Activated CD4-positive, alpha-beta T cell treated with anti-CD3 and anti-CD28 coated beads, Interleukin-2, amount 10 ng/mL, durations not matched to agents 24 days and 14 days (primary cell): ENCODE measurements at places on chromosomes 2 and 18.

- DNase-seq, result no peak
These were observed 51.0 kb downstream of the LAMA3 start for GRCh38 chr18:23740105-23740830.

- DNase-seq, result no peak
These were observed 16.4 kb upstream of the RTTN start for GRCh38 chr18:70221915-70222278.

DNA sequence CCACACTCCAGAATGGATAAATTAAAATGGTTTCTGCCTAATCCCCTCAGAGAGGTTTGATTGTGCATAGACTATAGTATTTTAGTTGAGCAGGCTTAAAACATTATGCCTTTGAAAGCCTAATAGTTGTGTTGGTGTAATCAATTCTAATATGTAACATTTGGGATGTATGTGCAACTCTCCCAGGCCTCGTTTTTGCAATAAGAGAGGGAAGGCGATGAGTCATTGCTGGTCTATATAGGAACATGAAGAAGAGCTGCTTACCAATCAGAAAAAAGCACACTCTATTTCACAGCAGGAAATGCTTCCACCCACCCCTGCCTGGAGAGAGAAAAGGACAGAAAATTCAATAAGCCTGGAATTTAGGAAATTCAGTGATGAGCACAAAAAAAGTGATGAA lies 1424.0 kb upstream of the PIK3C3 start:
- no peak for DNase-seq

DNA sequence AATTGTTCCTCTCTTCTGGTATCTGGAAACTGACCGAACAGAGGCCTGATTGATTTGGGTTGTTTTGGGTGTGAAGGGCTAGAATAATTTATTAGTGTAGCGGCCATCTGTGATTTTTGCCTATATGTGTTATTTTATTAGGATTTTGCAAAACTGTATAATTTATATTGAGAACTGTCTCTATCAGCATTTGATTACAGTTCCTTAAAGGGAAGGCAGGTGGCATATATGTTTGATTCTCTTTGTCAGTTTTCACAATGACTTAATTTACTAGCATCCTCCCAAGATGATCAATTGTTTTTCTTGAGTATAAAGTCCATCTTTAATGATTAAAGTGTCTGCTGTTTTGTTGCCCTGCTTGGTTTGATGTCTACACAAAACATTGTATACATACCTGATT lies 4.5 kb downstream of the NBEAL1 start:
- no peak for DNase-seq

GRCh38 chr2:121217627-121218026 lies 67.4 kb downstream of the TFCP2L1 start:
- DNase-seq, result no peak

DNA sequence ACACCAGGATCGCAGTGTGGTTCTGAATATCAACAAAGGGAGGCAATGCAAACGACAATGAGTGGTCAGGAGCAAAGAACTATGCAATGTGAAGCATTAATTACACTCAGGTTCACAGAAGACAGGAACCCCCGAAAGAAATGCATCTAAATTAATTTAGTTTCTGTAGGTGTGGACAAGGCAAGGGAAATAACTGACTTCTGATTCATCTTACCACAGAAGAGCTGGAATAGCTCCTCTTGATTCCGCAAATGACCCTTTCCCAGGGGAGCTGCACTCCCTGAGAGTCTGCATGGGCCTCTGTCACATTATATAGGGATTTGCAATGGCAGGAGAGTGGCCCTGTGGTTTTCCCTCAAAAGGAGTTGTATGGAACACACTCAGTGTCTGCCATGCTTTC lies 263.9 kb upstream of the APCDD1 start:
- no peak for DNase-seq

GRCh38 chr18:24160086-24160485 lies 21.2 kb downstream of the CABYR start:
- DNase-seq, result no peak

- DNase-seq, result no peak
These were observed 43.9 kb upstream of the DNAH7 start for GRCh38 chr2:196112418-196113034.

DNA sequence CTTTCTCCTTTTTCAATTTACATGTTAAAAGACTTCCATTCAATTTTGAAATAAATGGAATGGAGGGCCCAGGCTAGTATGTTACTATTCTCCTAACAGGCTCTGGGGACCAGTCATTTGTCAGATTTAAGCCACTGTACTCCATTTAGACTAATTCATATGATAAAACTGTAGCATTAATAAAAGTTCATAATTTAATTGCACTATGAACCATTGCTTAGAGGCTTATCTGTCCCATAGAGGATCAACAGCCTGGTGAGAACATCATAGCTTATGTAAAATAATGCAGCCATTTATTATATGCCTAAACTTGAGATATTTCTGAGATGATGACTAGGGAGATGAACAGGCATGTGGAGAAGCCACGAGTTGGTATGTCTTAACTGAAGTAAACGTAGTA lies 156.0 kb downstream of the RIT2 start:
- no peak for DNase-seq

DNA sequence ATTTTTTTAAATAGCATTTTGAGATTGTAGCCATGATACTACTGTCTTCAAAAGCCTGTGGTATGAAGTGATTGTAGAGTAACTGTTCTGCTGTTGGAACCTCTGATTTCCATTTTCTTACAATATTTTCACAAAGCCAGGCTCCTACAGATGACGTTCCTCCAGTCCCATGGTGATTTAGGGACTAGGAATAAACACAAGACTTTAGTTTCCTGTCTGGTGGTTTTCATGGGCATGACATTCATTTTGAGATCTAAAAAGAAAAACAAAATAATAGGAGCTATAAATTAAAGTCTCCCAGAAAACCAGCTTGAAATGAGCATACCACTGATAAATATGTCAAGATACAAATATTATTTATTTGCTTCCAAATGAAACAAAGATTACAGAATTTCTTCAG lies 1223.5 kb upstream of the CELF4 start:
- no peak for DNase-seq
